ENCODE measurements at places on chromosomes 6 and 20.

DNA sequence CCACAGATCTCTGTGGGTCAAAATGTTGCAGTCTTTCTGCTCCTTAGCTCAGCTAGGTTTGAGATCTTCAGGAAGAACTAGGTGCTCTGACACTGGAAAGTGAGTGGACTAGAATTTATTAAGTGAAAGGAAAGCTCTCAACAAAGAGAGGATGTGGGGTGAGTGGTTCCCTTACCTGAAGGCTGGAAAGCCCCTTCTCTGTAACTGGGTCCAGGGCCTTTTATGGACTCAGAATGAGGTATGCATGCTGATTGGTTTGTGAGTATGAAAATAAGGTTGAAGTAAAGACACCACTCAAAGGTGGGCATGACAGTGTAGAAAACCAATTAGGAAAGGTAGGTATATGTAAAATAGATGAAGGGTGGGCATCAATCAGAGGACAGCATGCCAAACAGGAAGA lies 485.5 kb downstream of the CD109 start:
- DNase-seq, result no peak

DNA sequence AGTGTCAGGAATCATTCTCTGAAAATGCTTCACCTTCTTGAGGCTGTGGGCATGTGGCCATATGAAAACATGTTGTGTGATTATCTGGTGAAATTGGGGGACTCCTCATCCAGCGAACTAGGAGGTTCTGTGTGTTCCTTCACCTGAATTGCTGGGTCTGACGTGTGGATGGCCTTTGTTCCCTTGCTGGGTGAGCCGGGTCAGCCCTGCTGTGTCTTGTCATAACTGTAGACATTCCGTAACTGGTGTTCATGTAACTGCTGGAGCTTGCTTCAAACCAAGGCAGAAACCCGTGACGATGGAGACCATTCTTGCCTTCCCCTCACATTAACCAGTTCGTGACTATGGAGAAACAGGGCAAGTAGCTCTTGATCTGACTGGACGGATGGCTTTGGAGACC lies 123.5 kb downstream of the GMPR start:
- no peak for DNase-seq

- DNase-seq, result no peak
These were observed 21.6 kb upstream of the MAFB start for GRCh38 chr20:40710603-40711002.

DNA sequence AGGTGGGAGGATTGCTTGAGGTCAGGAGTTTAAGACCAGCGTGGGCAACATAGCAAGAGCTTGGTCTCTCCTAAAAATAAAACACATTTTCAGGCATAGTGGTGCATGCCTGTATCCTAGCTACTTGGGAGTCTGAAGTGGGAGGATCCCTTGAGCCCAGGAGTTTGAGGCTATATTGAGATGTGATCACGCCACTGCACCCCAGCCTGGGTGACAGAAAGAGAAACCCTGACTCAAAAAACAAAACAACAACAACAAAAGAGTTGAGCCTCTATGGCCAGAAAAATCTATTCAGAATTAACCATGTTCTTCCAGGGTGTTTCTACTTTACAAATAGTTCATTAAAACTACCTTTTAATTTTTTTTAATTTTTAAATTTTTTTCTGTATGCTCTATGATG lies 60.6 kb downstream of the TIAM2 start:
- no peak for DNase-seq

DNA sequence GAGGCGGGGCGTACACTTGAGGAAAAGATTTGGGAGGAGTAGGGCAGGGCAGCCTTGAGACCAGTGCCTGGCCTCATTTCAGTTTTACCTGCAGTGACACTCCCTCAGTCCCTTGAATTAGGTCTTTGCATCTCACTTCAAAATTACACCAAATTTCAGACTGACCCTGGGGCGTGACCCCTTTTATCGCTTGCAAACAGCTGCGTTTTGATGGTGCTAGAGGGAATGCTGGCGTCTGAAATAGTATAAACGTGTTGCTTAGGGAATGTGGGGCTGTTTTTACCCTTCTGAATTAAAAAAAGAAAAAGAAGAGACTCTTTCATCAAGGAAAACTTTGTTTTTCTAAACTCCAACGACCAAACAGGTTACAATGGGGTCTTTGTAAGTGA lies 21.0 kb downstream of the COL9A1 start:
- DNase-seq, result no peak

All from anterior cingulate cortex (tissue), 58 donors.